ENCODE measurements at places on chromosomes 6 and 20. TPM values are rescaled to one million over a fixed set of nuclear protein-coding genes. Genes with fewer than 3 reads are reported as not detected.

DNA sequence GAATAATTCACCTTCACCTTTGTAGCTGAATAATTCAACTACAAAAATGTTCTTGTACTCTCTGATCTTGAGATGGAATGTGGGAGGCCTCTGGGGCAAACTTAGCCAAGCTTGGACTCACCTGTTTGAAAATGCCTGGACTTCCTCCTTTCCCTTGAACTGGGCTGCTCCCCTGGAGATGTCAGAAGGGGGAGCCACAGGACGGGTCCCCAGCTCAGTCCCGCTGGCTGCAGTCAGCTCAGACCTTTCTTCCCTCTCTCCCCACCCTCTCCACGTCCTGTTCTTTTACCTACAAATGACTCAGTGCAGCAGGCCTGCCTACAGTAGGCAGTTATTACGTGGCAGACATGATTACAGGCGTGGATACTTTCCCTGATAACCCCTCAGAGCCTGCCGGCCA lies 131.5 kb upstream of the RALGAPA2 start:
- no peak for DNase-seq
- no peak overlapping the region for H3K27ac ChIP-seq

STK35 gene
- 26.1 TPM for total RNA-seq

CFB gene
- 33.4 TPM for total RNA-seq

GRCh38 chr20:58352468-58352867 lies 36.6 kb upstream of the VAPB start:
- no peaks in the 10 kb centered on the region for H3K27me3 ChIP-seq
- no peak overlapping the region for H3K27ac ChIP-seq
- H3K4me3 ChIP-seq, result no peak overlapping the region
- H3K4me1 ChIP-seq, result no peaks in the 10 kb centered on the region
- H3K36me3 ChIP-seq, result peaks cover 44% of the 10 kb centered on the region

EYS gene
- 4.5 TPM for total RNA-seq

- H3K4me1 ChIP-seq, result peaks cover 16% of the 10 kb centered on the region
- no peak for DNase-seq
- H3K27me3 ChIP-seq, result no peaks in the 10 kb centered on the region
- H3K36me3 ChIP-seq, result no peaks in the 10 kb centered on the region
These were observed 3.3 kb upstream of the MTCH1 start for GRCh38 chr6:36989264-36989663.

- H3K4me3 ChIP-seq, result no peak overlapping the region
- no peak overlapping the region for H3K27ac ChIP-seq
- H3K4me1 ChIP-seq, result no peaks in the 10 kb centered on the region
- H3K36me3 ChIP-seq, result no peaks in the 10 kb centered on the region
These were observed 287.3 kb upstream of the PLN start for GRCh38 chr6:118260833-118261232.

AGER gene
- 7.5 TPM for total RNA-seq

ACTL10 gene
- total RNA-seq, result 3.8 TPM

DNA sequence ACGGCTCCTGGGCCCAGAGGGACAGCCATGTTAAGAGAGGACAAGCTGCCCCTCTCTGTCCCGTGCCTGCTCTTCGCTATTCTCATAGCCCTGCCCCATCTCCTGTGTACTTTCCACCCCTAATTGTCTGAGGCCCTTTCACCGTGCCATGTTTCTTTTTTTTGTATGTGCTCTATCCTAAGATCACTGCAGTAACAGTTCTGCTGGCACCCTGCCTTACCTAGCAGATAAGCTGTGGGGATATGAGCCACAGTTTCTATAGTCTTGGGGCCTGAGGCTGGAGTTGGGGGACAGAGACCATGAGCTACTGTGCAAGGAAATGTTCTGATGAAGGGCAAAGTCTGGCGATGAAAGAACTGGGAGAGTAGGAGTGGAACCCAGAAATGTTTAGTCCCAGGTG lies 269.5 kb upstream of the CITED2 start:
- DNase-seq, result no peak
- H3K4me1 ChIP-seq, result no peaks in the 10 kb centered on the region
- H3K27me3 ChIP-seq, result no peaks in the 10 kb centered on the region
- H3K36me3 ChIP-seq, result no peaks in the 10 kb centered on the region
- H3K27ac ChIP-seq, result no peak overlapping the region
